HS-5 (cell line): ENCODE measurements at places on chromosomes 4 and X.

GRCh38 chr4:23728393-23728792, 161.5 kb downstream of the PPARGC1A start:
- DNase-seq: peak; percentile 95

- no peak for DNase-seq
Measured at GRCh38 chr4:161919442-161920220, 244.2 kb downstream of the FSTL5 start.

DNA sequence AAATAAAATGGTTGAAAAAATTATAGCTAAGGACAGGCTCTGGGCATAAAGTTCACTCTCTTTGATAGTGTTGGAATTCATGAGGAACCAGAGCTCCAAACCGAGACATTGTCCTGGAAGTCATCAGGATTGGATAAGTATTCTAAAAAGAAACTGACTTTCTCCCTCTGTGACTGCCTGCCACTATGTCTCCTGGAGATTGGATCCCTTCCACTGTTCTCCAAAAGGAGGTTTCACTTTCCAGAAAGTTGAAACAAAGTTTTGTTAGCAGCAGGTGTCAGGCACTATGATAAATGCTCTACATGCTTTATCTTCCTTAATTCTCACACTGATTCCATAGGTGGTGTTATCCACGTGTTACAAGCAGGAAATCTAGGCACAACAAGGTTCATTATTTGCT, 16.8 kb downstream of the BANK1 start:
- DNase-seq: no peak

GRCh38 chr4:163701916-163702315, 207.4 kb downstream of the TMA16 start:
- peak; percentile 74 for DNase-seq

DNA sequence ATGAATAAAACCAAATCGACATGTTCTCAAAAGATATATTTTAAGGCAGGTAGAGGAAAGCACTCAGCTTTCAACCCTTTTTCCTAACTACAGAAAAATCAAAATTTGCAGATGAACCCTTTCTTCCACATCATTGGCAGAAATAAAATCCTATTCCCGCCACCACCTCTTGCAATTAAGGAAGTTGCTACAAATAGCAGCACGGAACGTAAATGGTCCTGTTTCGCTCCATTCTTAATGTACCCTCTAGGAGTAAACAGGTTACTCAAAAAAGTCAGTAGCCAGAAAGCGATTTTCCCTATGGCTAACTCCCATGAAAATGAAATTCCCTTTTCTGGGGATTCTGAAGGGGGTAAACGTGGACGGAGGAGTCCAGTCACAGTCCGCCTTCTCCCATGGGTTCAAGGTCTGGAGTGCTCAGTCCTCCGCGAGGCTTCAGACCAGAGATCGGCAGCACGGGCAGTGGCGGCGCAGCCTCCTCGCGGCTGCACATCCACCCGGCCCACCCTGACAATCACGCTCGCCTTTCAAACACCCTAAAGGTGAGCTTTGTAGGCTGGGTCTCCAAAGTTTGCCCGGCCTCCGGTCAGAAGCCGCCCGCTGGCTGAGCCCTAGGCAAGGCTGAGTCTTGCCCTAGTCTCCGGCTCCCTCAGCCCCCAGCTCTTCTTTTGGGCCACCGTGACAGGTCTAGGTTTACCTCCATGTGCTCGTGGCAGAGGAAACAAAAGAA, 1.8 kb downstream of the ATP11C start:
- DNase-seq: no peak

DNA sequence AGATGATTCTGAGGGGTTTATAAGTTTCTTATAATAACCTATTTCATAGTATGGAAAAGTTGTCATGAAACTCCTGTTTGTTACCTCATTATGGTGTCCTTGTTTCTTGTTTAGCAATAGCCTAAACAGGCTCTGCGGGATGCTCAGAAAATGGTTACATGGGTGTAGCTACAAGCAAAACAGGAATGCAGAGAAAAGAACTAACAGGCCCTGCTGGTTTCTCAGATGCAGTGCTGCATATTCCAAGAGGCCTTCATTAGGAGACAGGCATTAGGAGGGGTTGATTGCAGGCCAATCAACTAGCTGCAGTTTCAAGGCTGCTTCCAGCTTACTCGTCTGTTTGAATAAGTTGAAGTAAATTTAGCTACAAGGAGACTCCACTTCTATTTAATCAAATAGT, 37.6 kb upstream of the HPGD start:
- DNase-seq: no peak

- DNase-seq: no peak
Measured at GRCh38 chr4:181006499-181007260, 1236.5 kb upstream of the TENM3 start.

GRCh38 chr4:4321951-4322688, 32.1 kb downstream of the ZBTB49 start:
- no peak for DNase-seq

DNA sequence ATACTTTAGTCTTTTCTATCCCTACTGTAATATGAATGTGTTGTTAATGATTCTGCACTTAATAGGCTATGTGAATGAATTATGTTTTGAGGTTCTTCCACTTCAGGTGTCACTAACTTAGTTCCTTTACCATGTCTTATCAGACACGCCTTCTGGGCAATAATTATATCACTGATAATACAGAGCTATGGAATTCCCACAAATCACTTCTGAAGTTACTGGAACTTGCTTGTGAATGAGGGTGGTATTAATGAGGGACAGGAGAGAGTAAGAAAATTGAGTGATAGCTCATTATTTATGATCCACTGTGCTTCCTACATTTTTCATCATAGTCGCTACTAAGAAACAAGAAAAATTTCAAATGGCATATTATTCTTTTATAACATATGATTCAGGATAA, 130.0 kb downstream of the PDLIM5 start:
- DNase-seq: no peak

DNA sequence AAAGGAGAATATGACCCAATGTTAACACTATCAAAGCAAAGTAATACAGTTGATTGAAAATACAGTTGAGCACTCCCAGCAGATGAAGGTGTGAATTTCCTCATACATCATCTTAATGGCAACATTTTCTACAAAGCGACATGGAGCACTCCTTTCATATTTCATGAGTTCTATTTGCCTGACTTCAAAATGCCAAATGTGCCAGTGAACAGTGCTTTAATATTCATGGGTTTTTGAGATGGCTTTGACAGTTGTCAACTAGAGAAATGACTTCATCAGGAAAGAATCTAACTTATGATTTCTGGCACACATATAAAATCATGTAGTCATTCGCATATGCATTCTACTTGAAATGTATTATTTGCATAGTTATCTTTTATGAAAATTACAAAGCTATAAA, 222.4 kb downstream of the GALNTL6 start:
- no peak for DNase-seq

DNA sequence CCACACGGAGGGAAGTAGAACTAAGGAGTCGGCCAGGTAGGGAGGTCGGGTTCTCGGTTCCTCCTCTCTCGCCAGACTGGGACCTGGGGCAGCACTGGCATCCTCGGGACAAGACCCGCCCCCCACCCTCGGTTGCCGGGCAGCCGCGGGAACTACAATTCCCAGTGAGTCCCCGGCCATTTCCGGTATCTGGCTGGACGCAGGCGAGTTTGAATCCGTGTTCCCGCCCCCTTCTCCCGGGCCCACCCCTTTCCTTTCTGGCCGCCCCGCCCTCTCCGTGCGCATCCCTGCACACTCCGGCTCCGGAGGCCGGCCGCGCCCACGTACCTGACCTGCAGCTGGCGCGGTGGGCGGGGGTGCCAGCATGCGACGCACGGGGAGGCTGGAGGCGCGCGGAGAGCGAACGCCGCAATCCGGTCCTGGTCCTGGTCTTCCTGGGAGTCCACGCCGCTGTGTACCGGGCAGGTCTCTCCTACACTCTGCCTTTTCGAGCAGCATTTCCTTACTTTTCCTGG, 10.2 kb upstream of the DLG3 start:
- no peak for DNase-seq

DNA sequence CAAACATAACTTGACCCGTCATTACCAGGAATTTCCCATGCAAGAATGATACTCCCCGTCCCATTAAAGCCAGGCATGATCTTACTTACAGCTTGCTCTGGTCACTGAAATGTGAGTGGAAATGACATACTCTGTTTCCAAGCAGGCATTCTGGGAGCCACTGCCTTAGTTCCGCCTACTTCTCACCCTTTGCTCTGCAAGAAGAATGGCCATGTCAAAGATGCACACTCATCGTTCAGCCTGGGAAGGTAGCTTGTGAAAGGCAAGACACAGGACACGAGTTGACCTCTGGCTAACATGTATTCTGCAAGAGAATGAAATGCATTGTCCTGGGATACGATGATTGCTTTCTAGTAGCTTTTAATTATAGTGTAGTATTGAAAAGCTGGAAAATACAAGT, 1144.4 kb downstream of the NLGN4X start:
- no peak for DNase-seq

DNA sequence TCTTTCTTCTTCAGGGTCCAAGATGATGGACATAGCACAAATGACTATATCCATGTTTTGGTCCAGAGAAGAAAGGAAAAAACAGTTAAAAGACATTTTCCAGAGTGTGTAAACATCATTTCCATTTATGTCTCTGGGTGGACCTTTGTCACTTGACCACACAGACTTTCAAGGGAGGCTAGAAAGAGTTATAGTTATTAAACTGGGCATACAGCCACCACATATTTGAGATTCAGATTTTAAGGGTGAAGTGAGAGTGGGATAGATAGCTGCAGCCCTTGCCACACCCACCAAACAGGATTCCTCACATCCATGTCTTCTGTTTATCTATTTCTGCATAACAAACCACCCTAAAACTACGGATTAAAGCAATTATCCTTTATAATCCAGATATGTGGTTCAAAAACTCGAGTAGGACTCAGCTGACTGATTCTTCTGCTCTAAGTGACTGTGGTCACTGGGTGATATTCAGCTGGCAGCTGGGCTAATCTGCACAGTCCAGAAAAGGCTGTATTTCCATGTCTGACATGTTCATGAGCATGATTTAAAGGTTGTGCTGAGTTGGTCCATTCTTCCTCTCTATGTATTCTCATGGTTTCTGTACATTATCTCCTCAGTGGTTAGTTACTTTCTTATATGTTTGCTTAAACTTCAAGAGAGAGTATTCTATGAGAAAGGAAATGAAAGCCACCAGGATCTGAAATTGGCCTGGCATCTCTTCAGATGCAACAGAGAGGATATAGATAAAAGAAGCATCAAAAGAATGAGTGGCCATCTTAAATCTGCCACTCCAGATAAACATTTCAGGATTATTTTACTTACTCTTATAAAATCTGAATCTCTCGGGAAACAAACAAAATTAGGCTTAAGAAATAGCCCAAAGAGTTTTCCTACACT, 459.8 kb upstream of the CTSO start:
- DNase-seq: no peak

GRCh38 chr4:149702414-149703293, 113.0 kb downstream of the IQCM start:
- DNase-seq: no peak

DNA sequence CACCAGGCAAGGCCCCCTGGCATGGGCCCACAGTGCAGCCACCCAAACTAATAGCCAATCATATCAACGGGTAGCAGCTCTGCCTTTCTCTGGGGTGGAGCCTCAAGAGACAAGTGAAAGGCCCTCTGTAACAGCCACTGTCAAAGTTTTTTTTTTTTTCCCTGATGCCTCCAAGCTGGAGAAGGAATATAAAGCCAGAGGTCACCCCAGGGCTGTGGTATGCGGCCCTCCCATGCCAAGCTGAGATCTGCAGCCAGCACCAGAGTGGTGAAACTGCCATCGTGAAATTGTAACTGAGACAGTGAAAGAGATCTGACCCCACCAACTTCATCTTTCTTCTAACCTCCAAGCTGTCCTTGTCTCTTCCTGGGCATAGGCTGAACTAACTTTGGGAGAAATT, 407.0 kb downstream of the KLHL4 start:
- DNase-seq: no peak

GRCh38 chr4:185255868-185256267, 46.5 kb downstream of the SNX25 start:
- DNase-seq: no peak

DNA sequence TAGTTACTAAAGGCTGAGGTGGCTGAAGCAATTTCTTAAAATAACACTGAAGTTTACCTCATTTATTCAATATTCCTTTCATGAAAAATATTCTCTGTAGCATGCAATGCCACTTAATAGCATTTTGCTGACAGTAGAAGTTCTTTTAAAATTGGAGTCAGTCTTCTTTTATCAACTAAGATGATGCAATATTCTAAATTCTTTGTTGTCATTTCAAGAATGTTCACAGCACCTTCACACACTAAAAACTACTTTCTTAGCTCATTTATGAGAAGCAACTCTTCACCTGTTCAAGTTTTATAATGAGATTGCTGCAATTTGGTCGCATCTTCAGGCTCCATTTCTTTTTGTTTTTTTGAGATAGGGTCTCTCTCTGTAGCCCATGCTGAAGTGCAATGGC, 48.8 kb downstream of the ANAPC10 start:
- no peak for DNase-seq
